SK-N-DZ (cell line): ENCODE measurements at places on chromosomes 3 and 15.

GRCh38 chr15:43948691-43949325 lies 122.0 kb downstream of the WDR76 start:
- no peak for DNase-seq

DNA sequence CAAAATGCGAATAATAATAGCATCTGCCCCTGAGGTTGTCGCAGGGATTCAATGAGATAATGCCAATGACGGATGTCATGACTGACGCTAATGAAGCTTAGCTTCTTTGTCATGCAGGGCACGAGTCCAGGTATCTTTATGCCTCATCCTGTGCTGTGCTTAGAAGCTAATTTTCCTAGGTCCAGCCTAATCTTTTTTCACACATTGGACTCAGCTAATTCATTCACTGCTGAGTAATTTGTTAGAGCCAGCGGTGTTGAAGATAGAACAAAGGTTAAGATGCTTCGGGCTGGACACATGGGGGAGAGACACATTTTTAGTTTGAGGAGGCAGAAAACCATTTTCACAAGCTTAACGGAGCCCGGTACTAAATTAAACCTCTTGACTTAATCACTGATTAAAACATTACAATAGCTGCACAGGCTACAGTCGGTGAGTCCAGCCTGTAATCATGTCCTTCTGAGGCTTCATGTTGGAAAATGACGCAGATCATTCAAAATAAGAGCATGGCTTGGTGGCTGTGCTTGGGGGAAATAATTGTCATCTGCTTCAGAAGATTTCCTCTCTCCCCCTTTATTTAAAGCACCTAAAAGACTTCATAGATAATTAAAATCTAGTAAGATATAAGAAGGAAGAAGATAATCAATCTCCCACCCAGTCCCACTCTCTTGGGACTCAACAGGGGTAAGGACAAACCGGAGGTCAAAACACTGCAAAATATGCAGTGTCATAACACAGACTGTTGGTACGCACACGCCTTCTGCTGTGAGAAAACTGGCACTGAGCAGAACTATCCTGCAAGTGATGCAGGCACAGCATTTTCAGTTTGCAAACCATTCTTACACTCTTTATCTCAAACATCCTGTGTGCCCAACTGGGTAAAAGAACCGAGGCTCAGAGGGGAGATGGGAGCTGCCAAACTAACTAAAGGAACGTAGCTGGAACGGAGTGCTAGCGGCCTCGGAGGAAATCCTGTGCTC lies 3.3 kb upstream of the CCDC174 start:
- no peak for DNase-seq

DNA sequence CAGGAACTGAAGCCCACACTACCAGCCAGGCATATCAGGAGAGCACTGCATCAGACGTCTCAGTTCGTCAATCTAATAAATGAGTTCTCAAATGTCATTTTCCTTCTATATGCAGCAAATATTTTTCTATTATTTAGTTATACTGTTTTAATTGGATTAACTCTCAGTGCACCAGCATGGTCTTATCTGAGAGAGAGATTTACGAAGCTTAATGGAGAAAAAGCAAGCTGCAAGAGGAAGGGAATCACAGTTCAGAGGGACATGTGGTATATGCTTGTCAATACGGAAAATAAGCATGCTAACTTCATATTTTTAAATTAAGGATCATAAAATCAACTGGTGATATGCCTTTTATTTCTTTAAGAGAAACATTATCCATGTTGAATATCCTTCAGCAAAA lies 213.1 kb upstream of the NECTIN3 start:
- DNase-seq = peak; percentile 83

GRCh38 chr3:42094128-42094527 lies 3.0 kb downstream of the TRAK1 start:
- no peak for DNase-seq

DNA sequence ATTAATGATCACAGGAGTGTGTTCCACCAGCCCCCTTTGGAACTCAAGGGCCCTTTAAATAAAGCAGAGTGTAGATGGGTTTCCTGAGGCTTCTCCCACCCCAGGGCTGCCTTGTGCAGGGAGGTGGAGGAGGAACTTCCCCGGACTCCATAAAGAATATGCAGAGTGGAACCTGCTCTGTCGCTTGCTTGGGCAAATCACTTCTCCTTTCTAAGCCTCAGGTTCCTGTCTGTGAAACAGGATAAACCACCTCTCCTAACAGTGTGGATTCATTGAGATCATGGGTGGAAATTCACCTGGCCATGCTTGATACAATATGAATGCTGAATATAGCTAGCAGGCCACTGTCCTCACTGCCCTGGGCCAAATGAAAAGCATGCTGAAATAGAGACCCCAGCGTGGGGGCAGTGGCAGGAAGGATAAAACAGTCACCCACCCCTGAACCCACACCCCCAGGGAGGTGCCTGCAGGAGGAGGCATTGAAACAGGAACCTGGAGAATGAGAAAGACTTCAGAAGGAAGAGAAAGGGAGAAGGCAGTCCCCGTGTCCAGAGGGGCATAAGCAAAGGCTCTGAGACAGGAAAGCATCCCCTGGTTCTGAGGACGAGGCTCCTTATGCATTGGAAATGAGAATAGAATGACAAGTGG lies 41.1 kb upstream of the CHRNB4 start:
- DNase-seq = no peak

GRCh38 chr3:8113626-8114025 lies 388.0 kb upstream of the LMCD1 start:
- DNase-seq = no peak

DNA sequence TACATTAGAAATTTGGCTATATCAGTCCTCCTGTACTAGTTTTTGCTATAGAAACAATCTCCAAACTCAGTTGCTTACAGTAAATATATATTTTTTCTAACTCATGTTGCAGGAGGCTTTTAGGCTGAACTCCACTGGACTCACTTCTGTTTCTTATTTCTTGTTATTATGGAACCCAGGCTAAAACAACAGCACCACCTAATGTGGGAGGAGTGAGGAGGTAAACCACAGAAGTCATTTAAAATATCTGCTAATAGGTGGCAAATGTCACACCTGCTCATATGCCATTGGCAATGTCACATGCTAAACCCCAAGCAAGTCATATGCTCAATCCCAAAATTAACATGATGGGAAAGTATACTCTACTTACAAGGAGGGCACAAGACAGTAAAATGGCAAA lies 462.2 kb downstream of the PLOD2 start:
- DNase-seq = no peak

GRCh38 chr3:172511783-172512762 lies 11.2 kb downstream of the TNFSF10 start:
- no peak for DNase-seq
